ENCODE measurements at places on chromosomes 3 and 15. TPM values are rescaled to one million over a fixed set of nuclear protein-coding genes. Genes with fewer than 3 reads are reported as not detected.
A peak's percentile ranks its signal among the peaks of the same experiment; 100 is the strongest.

The SAXO2 gene
- total RNA-seq: not detected

The TRPM1 gene
- total RNA-seq: not detected

DNA sequence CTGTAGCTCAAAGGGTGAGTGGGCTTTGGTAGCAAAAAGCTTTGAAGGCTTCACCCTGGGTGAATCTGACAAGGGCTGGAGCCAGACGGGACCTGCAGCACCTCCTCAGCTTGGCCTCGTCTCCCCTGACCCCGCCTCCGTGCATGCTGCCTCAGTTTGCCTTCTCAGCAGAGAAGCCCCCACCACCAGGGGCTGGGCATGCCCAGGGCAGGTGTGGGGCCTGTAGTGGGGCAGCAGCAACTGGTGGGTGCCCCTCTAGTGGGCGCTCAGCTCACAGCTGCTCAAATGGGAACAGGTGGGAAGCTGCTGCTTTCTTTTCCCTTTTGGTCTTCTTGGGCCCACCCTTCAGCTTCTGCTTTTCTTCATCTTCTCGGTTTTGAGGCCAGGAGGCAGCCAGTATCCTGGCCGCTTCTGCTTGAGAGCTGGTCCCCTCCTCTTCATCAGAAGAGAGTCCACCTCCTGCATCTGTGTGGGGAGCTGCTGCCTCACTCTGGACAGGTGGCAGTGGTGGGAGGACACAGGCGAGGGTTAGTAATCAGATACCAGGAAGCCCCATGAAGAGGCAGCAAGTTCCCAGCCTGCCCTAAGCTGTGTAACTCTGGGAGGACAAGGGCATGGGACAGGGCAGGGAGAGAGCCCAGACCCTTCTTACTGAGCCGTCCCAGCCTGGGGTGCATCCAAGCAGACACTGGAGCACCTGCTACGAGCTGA, 21.0 kb downstream of the TMEM43 start:
- no peak for DNase-seq
- H3K36me3 ChIP-seq: peaks cover 30% of the 10 kb centered on the region
- peaks cover 44% of the 10 kb centered on the region for H3K4me1 ChIP-seq
- peak overlapping the region; percentile 81 for H3K27ac ChIP-seq
- no peaks in the 10 kb centered on the region for H3K27me3 ChIP-seq

The CPN2 gene
- total RNA-seq: not detected

- no peaks in the 10 kb centered on the region for H3K36me3 ChIP-seq
- no peak overlapping the region for H3K27ac ChIP-seq
- no peaks in the 10 kb centered on the region for H3K4me1 ChIP-seq
Observed at GRCh38 chr3:39343076-39343717, 13.7 kb downstream of the CCR8 start.

The PPP2R3A gene
- 15.5 TPM for total RNA-seq

DNA sequence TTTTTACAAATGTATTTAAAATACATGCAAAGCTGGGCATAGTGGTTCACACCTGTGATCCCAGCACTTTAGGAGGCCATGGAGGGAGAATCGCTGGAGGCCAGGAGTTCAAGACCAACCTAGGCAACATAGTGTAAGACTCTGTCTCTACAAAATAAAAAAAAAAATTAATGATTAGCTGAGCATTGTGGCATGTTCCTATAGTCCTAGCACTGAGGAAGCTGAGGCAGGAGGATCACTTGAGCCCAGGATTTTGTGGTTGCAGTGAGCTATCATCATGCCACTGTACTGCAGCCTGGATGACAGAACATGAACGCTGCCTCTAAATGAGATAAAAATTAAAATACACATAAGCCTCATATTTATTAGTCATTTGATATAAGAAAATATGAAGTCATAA, 142.8 kb downstream of the TCF12 start:
- no peak for DNase-seq
- H3K27me3 ChIP-seq: no peaks in the 10 kb centered on the region
- no peak overlapping the region for H3K4me3 ChIP-seq
- no peak overlapping the region for H3K27ac ChIP-seq

The TXNRD3 gene
- 7.1 TPM for total RNA-seq
